ENCODE measurements at places on chromosomes 3 and 15. TPM values are rescaled to one million over a fixed set of nuclear protein-coding genes. Genes with fewer than 3 reads are reported as not detected.

PRSS50 gene
- 2.6 TPM for total RNA-seq

FANCD2 gene
- total RNA-seq, result 1.0 TPM

DNAJA4 gene
- 5.9 TPM for total RNA-seq

SERPINI1 gene
- 20.0 TPM for total RNA-seq

PLA2G4E gene
- not detected for total RNA-seq

IL20RB gene
- 0.52 TPM for total RNA-seq

MKRN2OS gene
- not detected for total RNA-seq

B3GALNT1 gene
- 7.0 TPM for total RNA-seq

CHRNA5 gene
- 1.6 TPM for total RNA-seq

C3orf85 gene
- total RNA-seq, result not detected

BMF gene
- 16.1 TPM for total RNA-seq

LYZL4 gene
- not detected for total RNA-seq

GABRB3 gene
- total RNA-seq, result 7.3 TPM

CCDC54 gene
- total RNA-seq, result not detected

PLXNA1 gene
- total RNA-seq, result 25.1 TPM

P2RY1 gene
- total RNA-seq, result 5.4 TPM

OR5K2 gene
- total RNA-seq, result not detected

ACVR2B gene
- total RNA-seq, result 18.1 TPM

PRICKLE2 gene
- 41.5 TPM for total RNA-seq

ADGRG7 gene
- not detected for total RNA-seq

SIDT1 gene
- total RNA-seq, result 1.6 TPM

SNX22 gene
- total RNA-seq, result 0.78 TPM

CTXN2 gene
- total RNA-seq, result 0.52 TPM

All from body of pancreas (tissue), 4 donors.